ENCODE measurements at places on chromosomes 7 and 10. TPM values are rescaled to one million over a fixed set of nuclear protein-coding genes. Genes with fewer than 3 reads are reported as not detected.

Gene BBS9
- 29.6 TPM for total RNA-seq

Gene CHST15
- total RNA-seq, result 133 TPM

Gene GPRIN2
- total RNA-seq, result not detected

Gene SLC13A4
- not detected for total RNA-seq

Gene CLCN1
- 0.54 TPM for total RNA-seq

Gene FLNC
- 1.8 TPM for total RNA-seq

Gene FKBP6
- not detected for total RNA-seq

Gene CNNM1
- 0.13 TPM for total RNA-seq

Gene ZNF273
- 6.7 TPM for total RNA-seq

Gene COBL
- total RNA-seq, result 0.67 TPM

Gene ZNF716
- total RNA-seq, result not detected

Gene MACC1
- total RNA-seq, result 10.0 TPM

Gene TYW1B
- 4.0 TPM for total RNA-seq

Gene CABCOCO1
- total RNA-seq, result not detected

Gene NKX2-3
- 38.7 TPM for total RNA-seq

Gene COL13A1
- 14.9 TPM for total RNA-seq

Gene AVPI1
- total RNA-seq, result 20.4 TPM

Gene CTTNBP2
- total RNA-seq, result 5.3 TPM

Gene HECW1
- 0.40 TPM for total RNA-seq

Gene EN2
- not detected for total RNA-seq

Gene C10orf53
- total RNA-seq, result not detected

Gene ITIH5
- total RNA-seq, result 1.9 TPM

Data from spleen (tissue), 13 donors.